ENCODE measurements at places on chromosomes 2 and 18. TPM values are rescaled to one million over a fixed set of nuclear protein-coding genes. Genes with fewer than 3 reads are reported as not detected.

- no peak for DNase-seq
These were observed 229.4 kb downstream of the HAUS1 start for GRCh38 chr18:46333431-46334135.

DNA sequence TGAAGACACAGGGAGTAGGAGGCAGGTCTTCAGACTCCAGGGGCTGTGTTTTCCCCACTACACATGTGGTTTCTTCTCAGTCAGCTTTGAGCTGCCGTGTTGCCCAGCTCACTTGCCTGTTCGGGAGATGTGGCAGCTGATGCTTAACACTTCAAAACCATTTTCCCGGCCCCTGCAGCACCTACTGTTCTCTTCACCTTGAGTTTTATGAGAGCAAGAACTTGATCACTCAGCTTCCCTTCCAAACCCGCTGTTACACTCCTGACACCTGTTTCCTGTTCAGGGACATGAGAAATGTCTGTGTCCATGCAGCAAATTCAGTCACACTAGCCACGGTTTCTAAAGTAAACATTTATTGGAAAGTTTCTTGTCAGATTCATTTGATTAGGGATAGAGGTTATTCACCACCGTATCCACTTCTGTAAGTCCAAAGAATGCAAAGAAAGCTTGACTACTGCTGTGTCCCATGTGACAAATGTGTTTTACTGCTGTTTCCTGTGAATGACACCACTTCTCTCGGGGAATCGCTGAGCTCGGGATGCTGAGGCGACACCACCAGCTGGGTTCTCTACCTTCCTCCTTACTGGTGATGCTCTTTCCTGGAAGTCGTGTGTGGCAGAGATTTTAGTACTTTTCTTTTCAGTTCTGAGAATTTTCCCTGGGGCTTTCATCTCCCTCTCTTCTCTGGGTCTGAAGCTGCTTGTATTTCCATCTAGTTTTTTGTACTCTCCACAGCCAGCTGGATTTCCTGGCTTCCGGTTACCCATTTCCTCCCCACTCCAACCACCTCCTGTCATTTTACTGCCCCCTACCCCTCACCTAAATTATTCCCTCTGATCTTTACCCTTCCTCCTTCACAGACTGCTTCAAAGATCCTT is 91.7 kb downstream of the KLF7 start:
- DNase-seq = no peak

GRCh38 chr2:31413025-31413424 is 1.5 kb downstream of the XDH start:
- DNase-seq = no peak

DNA sequence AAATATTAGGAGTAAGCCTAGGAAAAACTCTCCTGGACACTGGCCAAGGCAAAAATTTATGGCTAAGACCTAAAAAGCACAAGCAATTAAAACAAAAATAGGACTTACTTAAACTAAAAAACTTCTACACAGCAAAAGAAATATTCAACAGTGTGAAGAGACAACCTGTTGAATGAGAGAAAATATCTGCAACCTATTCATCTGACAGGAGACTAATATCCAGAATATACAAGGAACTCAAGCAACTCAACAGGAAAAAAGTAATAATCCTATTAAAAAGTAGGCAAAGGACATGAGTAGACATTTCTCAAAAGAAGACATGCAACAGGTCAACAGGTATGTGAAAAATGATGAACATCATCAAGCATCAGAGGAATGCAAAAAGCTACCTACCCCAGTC is 431.1 kb downstream of the ZEB2 start:
- no peak for DNase-seq

DNA sequence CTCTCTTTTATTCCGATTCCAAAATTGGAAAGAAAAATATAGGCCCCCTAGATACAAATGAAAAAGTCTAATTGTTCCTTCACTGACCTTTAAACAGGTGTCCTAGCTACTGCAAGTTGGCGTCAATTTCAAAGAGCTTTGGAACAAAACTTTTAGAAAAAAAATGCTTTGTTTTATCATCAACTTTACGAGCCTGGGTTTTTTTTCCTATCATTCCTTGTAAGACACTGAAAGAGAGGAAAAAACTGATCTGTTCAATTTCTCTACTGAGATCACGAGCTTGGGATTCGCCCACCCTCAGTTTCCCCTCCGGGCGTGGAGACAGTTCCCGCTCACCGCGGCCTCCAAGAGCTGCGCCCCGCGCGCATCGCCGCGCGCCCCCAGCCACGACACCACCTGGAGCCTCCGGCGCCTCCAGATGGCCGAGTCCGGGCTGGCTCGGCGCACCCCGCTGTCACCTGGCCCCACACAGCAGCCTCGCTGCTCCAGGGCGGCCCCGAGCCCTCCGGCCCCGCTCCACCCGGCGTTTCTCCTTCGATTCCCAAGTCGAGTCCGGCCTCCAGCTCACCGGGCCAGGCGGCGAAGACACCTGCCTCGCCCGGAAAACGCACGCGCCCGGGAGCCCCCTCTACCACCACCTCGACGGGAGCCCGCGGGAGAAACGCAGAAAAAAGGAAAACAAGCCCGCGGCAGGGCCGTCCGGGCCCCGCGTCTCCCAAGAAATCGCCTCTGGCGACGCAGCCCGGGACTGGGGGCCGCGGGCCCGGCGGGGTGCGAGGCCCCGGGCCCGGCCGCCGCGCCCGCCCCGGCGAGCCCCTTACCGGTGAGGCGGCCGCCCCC is 656 bp downstream of the TBC1D8 start:
- peak; percentile 66 for DNase-seq

DNA sequence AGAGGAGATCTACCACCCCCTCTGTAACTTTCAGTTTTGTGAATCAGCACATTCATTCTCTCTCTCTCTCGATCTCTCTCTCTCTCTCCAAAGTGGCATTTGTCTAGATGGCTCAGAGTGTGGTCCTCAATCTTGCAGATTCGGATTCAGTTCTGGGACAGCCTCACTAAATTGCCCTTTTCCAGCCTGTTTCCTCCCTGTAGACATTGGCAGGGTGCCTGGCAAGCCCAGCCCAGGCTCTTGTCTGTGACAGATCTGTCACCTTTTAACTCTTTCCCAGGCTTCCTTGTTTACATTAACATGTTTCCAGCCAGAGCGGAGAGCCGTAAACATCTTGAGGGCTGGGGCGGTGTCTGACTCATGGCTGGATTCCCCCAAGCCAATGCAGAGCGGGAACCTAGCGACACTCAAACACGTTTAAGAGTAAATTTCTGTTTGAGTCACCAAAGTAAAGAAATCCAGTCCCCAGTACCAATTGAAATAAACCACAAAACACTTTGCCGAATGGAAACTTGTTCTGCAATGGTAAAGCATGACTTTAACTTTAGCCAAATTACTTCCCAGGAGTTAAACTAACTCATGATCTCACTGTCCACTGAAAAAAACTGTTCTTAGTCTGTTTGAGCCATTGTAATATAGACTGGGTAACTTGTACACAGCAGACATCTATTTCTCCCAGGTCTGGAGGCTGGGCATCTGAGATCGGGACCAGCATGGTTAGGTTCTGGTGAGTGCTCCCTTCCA is 6.6 kb upstream of the CYP27C1 start:
- no peak for DNase-seq

GRCh38 chr2:120470041-120470965 is 124.4 kb downstream of the INHBB start:
- DNase-seq = peak; percentile 74

- peak; percentile 69 for DNase-seq
These were observed 1.1 kb downstream of the BIN1 start for GRCh38 chr2:127105656-127106456.

DNA sequence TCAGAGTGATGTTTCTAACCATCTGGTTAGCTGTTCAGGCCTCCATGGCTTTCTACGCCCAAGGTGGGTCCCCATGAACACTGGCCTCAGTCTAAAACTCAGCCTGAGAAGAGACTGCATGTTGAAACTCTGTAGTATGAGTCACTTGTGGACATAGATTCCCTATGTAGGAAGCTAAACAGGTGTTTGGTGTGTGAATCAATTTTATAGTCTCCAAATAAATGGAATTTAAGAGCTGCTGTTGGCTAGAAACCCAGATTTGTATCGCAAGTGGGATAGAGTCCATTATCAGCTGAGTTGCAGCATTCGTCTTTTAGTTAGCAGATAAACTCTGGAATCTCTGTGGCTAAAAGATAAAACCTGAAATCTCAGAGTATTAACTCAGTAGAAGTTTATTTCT is 131.4 kb downstream of the KCNS3 start:
- no peak for DNase-seq

GRCh38 chr2:172878260-172878659 is 142.6 kb downstream of the RAPGEF4 start:
- no peak for DNase-seq

GRCh38 chr2:44246436-44246835 is 28.8 kb upstream of the SLC3A1 start:
- DNase-seq = no peak

DNA sequence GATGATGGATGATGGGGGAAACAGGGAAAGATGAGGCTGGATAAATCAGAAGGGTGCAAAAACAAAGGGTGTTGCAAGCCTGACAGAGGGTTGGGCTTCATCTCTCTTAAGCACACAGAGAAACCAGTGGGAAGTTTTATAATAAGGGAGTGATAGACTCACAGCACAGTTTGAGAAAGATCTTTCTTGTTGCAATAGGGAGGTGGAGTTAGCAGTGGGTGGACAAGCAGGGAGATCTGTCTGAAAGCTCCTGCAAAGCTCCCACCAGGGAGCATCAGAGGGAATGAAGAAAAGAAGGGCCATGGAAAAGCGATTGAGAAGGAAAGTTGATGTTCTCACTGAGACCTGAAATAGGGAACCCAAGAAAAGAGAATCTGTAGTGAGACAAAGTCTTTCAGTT is 64.9 kb downstream of the BOD1L2 start:
- no peak for DNase-seq

GRCh38 chr18:62242955-62243354 is 55.9 kb downstream of the RELCH start:
- no peak for DNase-seq

- no peak for DNase-seq
These were observed 313.8 kb downstream of the MTX2 start for GRCh38 chr2:176582990-176583481.

MALL gene
- total RNA-seq = 24.1 TPM

ZSWIM2 gene
- not detected for total RNA-seq

All from sciatic nerve (tissue), 2 donors.